ENCODE measurements at places on chromosomes 11 and 22. TPM values are rescaled to one million over a fixed set of nuclear protein-coding genes. Genes with fewer than 3 reads are reported as not detected.

Gene MAJIN
- 0.55 TPM for total RNA-seq

GRCh38 chr22:30519842-30520425, 14.4 kb upstream of the SEC14L4 start:
- H3K36me3 ChIP-seq: no peaks in the 10 kb centered on the region
- H3K4me1 ChIP-seq: no peaks in the 10 kb centered on the region
- no peak overlapping the region for H3K4me3 ChIP-seq
- H3K27ac ChIP-seq: no peak overlapping the region
- DNase-seq: no peak
- H3K27me3 ChIP-seq: no peaks in the 10 kb centered on the region

GRCh38 chr11:19790831-19791552, 78.4 kb downstream of the NAV2 start:
- H3K36me3 ChIP-seq: no peaks in the 10 kb centered on the region
- DNase-seq: no peak
- H3K4me3 ChIP-seq: no peak overlapping the region
- no peaks in the 10 kb centered on the region for H3K27me3 ChIP-seq
- peak overlapping the region; percentile 9 for H3K27ac ChIP-seq
- peaks cover 25% of the 10 kb centered on the region for H3K4me1 ChIP-seq

DNA sequence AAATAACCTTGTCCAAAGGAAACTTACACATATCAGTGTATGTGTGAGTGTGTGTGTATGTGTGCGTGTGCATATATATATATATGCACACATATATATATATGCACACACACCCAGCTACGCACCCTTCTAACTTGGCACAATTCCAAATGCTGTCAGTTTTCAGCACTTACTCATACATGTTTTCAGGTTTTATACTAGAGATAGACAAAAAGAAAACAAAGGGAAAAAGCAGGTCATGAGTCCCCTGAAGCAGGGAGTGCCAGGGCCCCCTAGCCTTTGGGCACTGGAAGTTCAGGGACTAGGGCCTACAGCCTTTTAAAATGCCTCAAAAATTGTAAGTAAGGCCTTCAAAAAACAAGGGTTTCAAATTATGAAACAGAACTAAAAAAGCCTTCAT, 265.4 kb downstream of the CADM1 start:
- H3K36me3 ChIP-seq: no peaks in the 10 kb centered on the region
- H3K4me1 ChIP-seq: peaks cover 4% of the 10 kb centered on the region
- no peak overlapping the region for H3K4me3 ChIP-seq

- no peak for DNase-seq
- H3K27ac ChIP-seq: no peak overlapping the region
- H3K36me3 ChIP-seq: no peaks in the 10 kb centered on the region
- H3K4me1 ChIP-seq: no peaks in the 10 kb centered on the region
- no peak overlapping the region for H3K4me3 ChIP-seq
These were observed 38.1 kb upstream of the OPCML start for GRCh38 chr11:133570376-133570775.

DNA sequence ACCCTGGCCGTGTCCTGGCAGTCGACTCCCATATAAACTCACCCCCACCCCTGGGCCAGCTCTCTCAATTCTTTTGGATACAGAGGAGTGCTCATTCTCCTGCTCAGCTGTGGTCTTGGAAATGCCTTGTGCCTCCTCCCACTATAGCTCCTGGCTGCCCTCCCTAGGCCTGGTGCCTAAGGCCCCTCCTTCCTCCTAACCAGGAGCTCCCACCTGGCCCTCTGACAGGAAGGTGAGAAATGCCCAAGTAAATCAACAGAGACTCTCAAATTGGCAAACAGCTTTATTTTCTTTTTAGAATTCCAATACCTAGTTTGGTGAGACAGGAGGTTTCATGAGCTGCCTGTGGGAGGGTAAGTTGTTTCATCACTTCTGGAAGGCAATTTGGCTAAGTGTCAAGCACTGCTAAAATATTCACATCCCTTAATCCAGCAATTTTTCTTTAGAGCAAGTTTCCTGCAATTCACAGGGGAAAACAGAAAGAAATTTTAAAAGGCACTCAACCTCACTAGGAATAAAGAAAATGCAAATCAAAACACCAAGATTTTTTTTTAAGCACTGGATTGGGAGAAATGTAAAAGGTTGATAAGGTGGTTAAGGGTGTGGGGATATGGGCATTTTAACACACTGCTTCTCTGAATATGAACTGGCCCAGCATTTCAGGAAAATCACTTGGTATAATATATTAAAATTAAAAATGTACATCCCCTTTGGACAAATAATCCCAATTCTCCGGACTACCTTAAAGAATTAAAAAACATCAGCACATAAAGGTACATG, 209.7 kb upstream of the ARHGAP20 start:
- peak; percentile 71 for DNase-seq
- H3K27ac ChIP-seq: no peak overlapping the region

Measured in lung (tissue), 17 donors.